Peyer's patch (tissue), 4 donors: ENCODE measurements at places on chromosomes 16 and 17.

GRCh38 chr17:73957564-73957963 lies 245.9 kb upstream of the RPL38 start:
- DNase-seq = no peak

- no peak for DNase-seq
Observed at GRCh38 chr17:78525511-78526160, 51.6 kb downstream of the DNAH17 start.

DNA sequence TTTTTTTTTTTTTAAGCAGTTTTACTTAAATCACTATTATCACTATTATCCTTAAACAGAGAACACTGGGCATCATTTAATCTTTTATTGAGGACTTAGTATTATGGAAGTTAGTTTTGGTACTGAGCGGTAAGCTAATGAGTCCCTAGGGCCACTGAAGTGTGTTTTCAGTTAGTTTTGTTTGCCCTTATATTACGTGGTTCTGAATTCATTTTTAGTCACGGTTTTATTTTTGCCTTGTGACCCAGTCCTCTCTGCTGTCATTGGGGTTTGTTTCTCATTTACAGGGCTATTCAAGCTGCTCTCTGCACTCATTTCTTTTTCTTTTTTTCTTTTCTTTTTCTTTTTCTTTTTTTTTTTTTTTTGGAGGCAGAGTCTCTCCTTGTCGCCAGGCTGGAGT lies 17.3 kb downstream of the RABEP1 start:
- DNase-seq = no peak

- DNase-seq = peak; percentile 72
Observed at GRCh38 chr17:72719578-72720493, 372.7 kb downstream of the SLC39A11 start.

DNA sequence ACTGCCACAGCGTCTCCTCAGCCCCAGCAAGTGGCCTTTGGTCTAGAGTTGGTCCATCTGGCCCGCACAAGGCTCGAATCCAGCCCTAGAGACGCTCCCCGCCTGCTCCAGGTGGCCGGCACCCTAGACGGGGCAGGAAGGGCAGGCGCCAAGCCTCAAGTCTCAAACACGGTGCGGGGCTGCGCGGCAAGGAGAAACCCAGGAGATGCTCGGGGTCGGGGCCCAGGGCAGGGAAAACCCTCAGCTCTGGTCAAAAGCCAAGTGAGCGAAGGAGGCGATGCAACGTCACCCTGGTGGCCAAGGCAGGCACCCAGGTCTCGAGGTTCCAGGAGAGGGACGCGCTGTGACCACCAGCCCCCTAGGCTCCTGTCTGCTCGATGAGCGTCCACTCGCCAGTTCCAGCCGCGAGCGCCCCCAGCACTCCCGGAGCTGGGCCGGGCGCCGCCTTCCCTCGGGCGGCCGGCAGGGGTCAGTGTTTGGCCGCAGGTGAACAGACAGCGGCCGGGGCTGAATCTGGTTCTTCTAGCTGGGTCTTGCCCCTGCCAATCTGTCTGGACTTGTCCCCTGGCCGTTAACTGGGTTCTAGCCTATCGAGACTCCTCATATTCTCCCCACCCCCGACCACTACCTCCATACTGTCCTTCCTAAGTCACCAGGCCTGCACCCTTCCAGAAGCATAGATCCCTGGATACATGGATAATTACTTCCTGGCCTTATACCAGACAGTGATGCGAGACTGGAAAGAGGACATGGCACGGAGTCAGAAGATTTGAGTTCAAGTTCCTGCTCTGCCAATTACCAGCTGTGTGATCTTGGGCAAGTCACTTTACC lies 44.0 kb downstream of the PRAC1 start:
- DNase-seq = peak; percentile 48

DNA sequence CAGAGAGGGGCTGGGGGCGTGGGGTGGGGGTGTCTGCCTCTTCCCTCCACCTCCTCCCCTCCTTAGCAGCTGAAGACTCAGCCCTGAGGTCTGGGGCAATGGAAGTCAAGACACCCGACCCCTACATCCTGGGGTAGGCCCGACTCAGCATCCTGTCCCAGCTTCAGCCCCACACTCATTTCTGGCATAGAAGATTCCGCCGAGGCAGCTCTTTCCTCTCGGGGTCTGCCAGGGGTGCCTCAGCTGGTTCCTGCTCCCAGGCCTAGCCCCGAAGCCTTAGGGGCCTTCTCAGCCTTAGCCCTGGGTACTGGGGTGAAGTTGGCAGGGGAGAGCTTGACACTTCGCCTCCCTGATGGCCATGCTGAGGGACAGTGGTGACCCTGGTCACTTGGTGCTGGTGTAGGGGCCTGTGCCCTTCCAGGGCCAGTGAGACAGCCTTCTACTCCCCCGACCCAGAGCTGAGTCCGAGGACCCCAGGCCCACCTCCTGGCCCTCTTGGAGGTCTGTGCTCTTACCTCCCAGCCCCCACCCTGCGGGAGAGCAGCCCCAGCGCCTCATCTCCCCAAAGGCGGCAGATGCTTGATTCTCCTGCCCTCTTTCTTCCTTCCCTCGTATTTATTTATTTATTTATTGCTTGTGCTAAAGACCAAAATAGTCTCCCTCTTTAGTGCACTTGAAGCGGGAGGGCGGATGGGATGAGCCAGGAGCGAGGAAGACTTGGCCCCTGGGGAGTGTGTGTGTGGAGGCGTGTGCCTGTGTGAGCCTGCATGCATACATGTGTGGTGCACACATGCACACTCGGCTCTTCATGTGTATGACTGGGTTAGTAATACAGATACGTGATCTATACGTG lies 42.5 kb downstream of the KCNJ12 start:
- DNase-seq = no peak

GRCh38 chr17:14605267-14605599 lies 304.4 kb downstream of the HS3ST3B1 start:
- peak; percentile 24 for DNase-seq

DNA sequence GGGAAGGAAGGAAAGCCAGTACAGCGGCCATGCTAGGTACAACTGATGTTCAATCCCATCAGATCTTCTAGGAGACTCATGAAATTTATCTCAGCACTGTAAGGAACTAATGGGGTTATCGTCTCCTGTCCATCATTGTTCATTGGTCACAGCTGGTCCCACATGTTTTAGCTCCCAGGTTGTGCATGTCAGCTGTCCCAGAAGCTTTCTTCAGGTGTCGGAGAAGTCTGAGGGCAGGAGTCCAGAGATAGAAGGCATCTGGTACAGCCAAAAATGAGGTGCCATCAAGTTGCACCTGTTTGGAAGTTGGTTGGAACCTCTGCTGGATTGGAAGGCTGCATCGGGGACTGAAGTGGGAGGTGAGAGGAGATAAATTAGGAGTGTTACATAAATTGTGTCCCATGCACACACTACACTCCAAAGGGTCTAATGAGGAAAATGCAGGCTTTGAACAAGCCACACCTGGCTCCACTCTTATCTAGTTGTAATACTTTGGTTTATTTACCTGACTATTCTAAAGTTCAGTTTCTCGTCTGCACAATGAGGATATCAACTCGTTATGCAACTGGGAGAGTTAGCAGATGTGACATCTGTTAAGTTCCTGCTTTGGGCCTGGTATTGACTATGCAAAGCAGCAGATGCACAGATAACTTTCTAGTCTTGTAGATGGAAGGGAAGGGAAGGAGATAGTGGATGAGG lies 62.9 kb downstream of the MAP2K6 start:
- no peak for DNase-seq
